ENCODE measurements at places on chromosomes 7 and 10.

GRCh38 chr7:150631866-150632864, at the start of gene GIMAP6:
TSS of gene GIMAP6 (minus strand) at chr7:150632385. CDS start at chr7:150630142, 2,243 bp downstream.
- DNase-seq = peak; percentile 63

- no peak for DNase-seq
Measured at GRCh38 chr10:17200001-17200911, 1.2 kb downstream of the TRDMT1 start.

DNA sequence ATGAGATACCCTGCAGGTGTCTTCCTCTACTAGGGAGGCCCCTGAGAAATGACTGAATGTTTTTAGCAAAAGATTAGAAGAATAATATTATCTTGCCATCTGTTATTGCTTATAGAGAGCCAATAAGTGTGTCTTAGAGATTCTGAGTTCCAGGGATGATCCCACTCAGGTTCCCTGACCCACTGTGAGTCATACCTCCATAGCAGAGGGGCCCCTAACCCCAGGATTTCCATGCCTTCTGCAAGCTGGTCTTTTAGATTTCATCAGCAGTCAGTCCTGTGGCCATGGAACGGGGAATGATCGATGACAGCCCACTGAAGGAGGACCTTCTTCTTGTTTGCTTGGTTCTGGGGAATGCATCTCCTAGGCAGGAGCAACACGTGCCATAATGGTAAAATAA, 333.4 kb downstream of the KCNMA1 start:
- DNase-seq = no peak

DNA sequence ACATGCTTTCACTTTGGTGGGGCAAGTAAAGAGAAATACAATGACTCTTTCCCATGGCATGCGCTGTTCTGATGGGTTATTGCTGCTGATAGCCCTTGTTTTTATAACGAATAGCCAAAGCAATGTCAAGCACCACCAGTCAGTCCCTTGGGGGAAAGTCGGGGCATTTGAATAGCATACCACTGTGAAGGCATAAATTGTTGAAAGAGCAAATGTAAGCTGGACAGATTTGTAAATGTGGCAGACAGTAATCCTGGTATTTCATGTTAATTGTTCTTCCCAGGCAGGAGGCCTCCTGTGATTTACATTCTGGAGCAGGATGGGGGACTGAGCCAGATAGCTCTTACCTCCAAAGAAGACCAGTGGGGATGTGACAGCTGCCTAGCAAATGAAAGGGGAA, 293.3 kb downstream of the ADRA2A start:
- no peak for DNase-seq

GRCh38 chr7:77459311-77459726, 43.2 kb upstream of the GSAP start:
- DNase-seq = no peak

DNA sequence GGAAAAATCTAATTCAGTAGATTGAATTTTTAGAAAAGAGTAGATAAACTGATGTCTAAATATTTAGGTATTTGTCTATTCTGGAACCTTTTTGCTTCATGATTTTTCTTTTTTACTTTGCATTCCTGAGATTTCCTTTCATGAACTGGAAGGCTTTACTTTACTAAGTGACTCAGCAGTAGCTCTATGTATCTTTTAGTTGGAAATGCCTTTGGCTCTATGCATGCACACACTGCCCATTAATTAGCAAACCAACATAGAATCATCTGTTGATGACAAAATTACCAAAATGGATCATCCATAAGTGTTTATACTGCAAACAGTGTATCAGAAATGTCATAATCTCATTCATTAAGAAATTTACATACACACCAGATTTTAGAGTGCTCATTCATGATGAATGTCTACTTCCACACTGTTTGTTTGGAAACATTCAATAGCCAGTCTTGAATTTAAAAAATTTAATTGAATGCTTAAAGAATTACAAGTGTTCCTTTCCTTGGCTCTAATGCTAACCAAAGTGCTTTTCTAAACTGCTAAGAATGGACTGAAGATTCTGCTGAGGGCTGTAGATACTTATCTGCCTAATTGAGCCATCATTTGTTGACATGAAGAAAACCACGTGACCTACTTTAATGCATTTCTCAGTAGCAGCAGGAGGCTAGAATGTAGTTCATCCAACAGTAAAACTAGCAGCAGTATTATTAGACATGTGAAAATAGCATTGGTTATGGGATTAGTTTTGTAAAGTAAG, 282.0 kb downstream of the ADK start:
- DNase-seq = no peak

DNA sequence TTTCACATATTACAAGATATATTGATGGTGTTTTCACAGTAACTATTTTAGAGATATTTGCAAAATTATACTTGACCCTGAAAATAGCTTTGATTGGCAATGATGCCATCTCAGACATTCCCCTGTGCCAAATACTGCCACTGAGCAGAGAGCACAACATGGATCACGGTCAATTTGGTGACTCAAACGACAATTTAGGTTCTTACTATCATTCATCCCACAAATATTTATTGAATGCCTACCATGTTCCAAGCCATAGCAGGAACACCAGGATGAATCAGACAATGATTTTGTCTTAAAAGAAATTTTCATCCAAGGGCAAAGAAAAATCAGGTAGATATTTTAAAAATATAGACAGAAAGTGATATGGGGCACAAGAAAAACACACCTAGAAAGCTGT, 153.2 kb upstream of the ADO start:
- DNase-seq = no peak

DNA sequence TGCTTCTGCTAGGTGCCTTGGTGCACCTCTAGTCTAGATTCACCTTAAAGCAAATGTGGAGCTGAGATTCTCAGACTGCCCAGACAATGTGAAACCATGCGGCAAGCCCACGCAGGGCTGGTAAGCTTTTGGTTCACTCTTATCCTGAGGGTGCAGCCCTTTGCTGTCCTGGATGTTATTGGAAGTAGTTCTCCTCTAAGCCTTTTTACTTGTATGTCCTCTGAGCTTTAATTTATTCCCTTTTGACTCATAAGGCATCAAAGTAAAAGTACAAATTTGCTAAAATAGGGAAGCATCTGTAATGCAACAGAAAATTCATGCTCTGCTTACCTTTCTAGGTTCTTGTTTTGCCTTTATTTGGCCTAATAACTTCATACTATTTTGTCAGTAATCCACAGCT, 186.8 kb downstream of the MACC1 start:
- DNase-seq = no peak

- no peak for DNase-seq
Measured at GRCh38 chr10:121540732-121541395, 57.4 kb downstream of the FGFR2 start.

- DNase-seq = peak; percentile 67
Measured at GRCh38 chr7:102140952-102141370, 145.7 kb upstream of the SH2B2 start.

- DNase-seq = no peak
Measured at GRCh38 chr7:2084331-2084730, 148.4 kb downstream of the MAD1L1 start.

DNA sequence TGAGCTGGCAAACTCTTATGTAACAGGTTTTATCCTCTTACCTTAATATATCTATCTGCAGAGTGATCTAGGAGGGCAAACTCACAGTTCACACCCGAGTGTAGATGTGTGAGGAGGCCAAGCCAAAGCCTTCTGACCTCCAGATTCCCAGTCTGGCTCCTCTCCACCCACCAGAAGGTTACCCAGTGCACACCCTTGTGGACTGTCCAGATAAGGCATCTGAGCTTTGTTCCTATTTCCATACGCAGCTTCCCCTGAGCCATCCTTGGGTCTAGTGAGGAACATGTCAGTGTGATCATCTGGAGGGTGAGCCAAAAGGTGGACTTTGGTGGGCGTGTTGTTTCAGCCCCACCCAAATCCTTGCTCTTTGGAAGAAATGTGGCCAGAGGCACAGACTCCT, 203.0 kb upstream of the MEOX2 start:
- peak; percentile 22 for DNase-seq

DNA sequence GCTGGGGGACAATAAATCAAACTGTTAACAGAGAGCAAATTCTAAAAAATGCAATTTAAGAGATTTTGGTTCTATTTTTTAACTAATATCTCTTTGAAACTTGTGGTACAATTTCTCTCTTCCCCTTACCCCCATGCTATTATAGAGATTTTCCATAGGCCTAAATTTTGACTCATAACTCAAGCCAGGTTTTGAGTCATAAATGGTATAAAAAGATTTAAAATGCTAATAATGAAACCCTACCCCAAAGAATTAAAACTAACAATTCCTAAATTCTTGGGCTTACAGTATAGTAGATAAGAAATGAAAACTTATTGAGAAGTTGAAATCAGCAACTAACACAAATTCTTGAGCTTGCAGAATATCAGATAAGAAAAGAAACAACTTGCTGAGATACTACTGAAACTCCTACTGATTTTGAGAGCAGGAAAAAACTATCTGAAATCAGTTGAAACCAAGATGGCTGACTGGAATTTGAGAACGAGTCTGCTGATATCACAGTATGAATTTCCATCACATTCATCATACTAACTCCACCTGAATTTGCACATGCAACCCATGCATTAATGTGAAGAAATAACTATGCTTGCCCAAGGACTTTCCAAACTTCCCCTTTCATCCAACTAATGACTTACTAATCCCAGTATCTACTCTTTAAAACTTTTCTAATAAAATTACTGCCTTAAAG, 36.3 kb downstream of the POT1 start:
- DNase-seq = no peak

- no peak for DNase-seq
Measured at GRCh38 chr10:31000071-31000782, 31.4 kb downstream of the ZNF438 start.

- no peak for DNase-seq
Measured at GRCh38 chr7:100210805-100211204, 8.9 kb upstream of the PVRIG start.

DNA sequence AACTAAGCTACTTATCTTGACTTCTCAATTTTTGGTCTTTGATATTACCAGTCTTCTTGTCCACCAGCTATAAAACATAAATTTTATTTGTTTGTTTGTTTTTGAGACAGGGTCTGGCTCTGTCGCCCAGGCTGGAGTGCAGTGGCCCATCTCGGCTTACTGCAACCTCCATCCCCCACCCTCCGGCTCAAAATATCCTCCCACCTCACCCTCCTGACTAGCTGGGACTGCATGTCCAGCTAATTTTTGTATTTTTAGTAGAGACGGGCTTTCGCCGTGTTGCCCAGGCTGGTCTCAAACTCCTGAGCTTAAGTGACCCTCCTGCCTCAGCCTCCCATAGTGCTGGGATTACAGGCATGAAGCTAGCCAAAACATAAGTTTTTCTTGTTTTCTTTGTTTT, 7.5 kb downstream of the MARCHF5 start:
- no peak for DNase-seq

GRCh38 chr7:96233528-96234154, 88.3 kb downstream of the SLC25A13 start:
- DNase-seq = no peak

- no peak for DNase-seq
Measured at GRCh38 chr10:89351412-89351779, 23.6 kb downstream of the IFIT3 start.

- DNase-seq = no peak
Measured at GRCh38 chr7:47320296-47320695, 261.6 kb downstream of the TNS3 start.

DNA sequence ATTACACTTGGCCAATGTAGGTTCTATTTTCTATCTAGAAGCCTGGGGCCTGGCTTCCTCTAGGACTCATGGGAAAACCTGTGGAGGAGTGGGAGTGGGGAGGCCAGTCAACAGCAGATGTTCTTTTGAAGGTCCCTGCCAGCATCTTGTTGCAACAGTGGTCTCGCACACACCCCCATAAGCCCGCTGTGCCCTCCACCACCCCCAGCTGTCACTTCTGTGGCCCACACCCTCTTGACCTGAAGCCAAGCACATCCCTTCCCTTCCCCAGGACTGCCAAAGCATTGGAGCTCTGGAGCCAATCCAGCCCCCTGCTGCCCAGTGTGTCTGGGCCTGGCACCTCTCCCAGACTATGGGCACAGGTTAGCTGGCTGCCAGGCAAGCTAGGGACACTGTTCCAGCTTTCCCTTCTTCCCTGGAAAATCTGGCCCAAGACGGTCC, 1.9 kb upstream of the STX1A start:
- DNase-seq = no peak

DNA sequence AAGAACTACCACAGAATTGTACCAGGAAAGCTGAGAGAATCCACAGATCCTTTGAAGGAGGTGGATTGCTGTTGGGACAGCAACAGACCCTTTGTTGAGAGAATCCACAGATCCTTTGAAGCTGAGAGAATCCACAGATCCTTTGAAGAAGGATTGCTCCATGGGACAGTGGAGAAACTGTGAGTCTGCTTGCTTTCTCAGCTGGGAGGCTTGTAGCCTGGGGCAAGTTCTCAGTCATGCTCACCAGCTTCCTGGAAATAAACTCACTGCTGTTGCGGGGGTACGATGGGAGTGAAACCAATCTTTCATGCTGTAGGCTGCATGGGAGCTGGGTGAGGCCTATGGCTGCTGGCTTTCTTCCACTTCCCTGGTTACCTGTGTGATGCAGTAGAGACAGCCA, 106.3 kb downstream of the C7orf25 start:
- DNase-seq = no peak

GRCh38 chr10:3782451-3783315, 2.3 kb downstream of the KLF6 start:
- DNase-seq = peak; percentile 83

GRCh38 chr10:113007821-113008220, 57.8 kb downstream of the TCF7L2 start:
- DNase-seq = no peak

DNA sequence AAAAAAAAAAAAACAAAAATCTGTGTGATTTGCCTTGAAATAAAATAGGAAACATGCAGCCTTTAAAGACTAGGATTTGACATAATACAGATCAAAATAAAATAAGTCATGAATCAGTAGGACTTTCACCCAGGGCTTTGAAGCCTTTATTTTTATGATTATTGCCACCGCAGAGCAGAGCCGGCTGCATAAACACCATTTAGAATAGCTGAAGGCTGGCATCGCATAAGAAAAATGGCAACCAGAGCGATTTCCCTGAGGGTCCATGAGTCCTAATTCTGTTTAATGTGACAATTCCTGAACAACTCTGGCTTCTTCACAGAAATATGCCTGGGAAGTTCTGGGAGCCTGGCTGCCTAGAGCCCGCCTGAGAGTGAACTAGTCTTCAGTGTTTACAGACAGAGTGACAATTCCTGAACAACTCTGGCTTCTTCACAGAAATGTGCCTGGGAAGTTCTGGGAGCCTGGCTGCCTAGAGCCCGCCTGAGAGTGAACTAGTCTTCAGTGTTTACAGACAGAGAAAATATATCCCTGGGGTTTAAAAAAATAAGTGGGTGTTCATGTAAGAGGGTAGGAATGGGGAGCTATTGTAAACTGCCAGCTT, 112.0 kb downstream of the EEPD1 start:
- no peak for DNase-seq

Measured in kidney capillary endothelial cell (primary cell).